Kidney glomerular epithelial cell (primary cell): ENCODE measurements at places on chromosomes 6 and 20.

- DNase-seq, result no peak
Observed at GRCh38 chr6:32603888-32604287, 14.2 kb upstream of the HLA-DRB1 start.

DNA sequence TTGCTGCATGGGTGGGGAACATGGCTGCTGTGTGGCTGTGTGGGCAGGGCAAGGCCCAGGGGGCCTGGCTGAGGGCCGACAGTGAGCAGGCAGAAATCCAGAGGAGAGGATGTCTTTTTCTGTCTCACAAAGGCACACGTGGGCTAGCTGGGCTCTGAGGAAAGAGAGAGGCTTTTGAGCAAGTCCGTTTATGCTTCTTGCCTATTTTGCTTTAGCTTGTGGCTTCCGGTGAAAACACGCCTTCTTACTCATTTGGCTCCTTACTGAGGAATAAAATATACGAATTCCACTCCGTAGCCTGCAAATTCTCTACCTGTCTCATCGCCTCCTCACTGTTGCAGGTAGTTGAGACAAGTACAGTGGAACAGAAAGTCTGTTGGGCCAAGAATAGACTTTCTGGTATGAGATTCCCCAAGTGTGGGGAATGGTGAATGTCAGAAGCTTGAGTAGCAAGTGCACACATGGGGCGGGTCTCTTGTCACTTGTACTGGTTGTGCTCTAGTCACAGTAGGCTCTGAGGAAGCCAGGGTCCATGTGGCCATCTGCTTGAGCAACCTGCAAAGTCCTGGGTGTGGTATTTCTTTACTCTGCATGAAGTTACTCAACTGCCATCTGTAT is 28.4 kb downstream of the WRNIP1 start:
- DNase-seq, result no peak

GRCh38 chr20:46946796-46947195 is 52.2 kb downstream of the EYA2 start:
- no peak for DNase-seq

- DNase-seq, result no peak
Observed at GRCh38 chr6:127950566-127951145, 49.8 kb upstream of the THEMIS start.

- no peak for DNase-seq
Observed at GRCh38 chr20:50629670-50630045, 61.7 kb downstream of the RIPOR3 start.

- DNase-seq, result no peak
Observed at GRCh38 chr6:53483423-53484353, 61.2 kb downstream of the GCLC start.

- no peak for DNase-seq
Observed at GRCh38 chr6:4102687-4103244, 23.8 kb upstream of the FAM217A start.

GRCh38 chr20:23018432-23018831 is 16.7 kb upstream of the SSTR4 start:
- DNase-seq, result no peak

GRCh38 chr20:33280000-33280680 is 2.9 kb upstream of the BPIFB1 start:
- no peak for DNase-seq

DNA sequence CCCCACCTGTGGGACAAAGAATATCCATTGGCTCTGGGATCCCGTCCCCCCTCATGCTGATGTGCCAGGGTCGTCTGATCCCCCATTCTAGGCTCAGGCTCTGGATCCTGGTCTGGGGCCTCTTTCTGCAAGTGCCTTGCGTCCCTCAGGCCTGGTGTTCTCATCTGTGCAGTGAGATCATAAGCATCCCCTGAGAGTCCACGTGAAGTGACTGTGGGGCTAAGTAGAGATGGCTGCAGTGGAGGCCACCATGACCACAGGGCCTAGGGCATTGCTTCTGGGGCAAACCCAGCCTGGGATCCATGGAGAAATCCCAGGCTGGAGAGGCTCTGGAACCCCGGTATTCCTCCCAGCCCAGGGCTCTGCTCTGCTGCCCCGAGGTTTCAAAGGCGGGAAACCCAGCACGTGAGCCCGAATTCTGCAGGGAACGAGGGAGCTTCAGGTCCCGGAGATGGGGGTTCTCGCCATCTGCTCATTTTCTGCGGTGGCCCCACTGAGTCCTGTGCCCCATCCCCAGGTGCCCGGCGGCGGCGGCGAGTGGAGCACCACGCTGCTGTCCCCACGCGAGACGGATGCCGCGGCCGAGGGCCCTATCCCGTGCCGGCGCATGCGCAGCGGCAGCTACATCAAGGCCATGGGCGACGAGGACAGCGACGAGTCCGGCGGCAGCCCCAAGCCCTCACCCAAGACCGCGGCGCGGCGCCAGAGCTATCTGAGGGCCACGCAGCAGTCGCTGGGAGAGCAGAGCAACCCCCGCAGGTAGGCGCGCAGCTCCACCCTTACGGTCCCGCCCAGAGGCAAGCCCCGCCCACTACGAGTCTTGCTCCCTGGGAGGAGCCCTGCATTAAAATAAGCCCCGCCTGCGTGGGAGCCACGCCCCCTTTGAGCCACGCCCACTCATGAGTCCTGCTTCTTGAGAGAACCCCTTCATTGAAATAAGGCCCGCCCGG is 105.5 kb upstream of the MYL9 start:
- peak; percentile 8 for DNase-seq

- DNase-seq, result no peak
Observed at GRCh38 chr6:29925321-29925720, 17.0 kb upstream of the HLA-A start.

DNA sequence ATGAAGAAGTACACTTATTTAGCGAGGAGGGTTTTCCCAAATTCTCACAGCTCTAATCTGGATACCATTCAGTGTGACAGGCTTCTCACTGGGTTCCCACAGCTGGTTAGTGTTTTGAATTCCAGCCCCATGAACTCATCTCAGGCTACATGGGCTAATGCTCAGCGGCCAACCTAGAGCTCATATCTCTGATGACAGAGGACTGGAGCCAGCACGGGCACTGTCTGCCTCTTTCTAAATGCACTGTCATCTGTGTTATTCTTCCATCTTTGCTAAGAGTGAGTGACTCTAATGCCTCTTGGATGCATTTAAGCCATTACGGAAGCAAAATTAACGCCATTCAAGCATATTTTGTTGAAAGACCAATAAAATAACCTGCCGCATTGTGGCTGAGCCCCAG is 308.9 kb upstream of the JAG1 start:
- DNase-seq, result peak; percentile 96

GRCh38 chr20:55471052-55472006 is 534.0 kb downstream of the CBLN4 start:
- no peak for DNase-seq

- DNase-seq, result peak; percentile 40
Observed at GRCh38 chr20:6769903-6770785, 2.7 kb downstream of the BMP2 start.

DNA sequence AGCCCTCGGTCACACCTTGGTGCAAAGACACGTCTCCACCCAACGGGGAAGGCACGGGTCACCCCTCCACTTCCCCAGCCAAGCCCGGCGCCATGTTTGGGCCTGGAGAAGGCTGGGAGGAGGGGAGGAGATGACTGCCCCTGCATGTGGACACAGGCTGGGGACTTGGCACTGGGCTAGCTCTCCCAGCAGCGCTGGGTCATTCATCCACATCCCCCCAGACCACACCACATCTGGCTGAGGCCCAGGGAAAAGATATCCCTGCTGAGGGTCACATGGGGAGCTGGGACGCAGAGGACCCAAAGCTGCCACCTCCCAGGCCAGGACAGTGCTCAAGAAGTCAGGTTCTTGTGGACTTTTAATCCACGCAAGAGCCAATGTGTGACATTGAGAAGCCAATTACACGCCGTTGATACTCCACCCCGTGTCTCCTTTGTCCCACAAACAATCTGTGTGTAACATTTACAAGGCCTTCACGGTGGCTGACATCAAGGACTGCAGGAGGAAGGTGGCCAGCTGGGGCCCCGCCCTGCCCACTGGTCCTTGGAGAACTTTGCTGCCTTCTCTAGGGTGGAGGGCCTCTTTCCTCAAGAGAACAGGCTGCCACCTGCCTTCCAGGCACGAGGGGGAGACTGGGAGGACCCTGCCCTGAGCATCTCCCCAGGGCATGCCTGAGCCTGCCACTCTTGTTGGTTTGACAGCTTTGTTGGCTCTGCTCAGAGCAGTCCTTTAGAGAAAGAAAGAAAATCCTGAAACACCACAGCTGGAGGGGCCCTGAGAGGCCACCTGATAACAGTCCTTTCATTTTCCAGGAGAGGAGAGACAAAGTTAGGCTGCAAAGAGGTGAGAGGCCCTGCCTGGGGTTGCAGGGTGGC is 5.3 kb upstream of the IP6K3 start:
- no peak for DNase-seq

DNA sequence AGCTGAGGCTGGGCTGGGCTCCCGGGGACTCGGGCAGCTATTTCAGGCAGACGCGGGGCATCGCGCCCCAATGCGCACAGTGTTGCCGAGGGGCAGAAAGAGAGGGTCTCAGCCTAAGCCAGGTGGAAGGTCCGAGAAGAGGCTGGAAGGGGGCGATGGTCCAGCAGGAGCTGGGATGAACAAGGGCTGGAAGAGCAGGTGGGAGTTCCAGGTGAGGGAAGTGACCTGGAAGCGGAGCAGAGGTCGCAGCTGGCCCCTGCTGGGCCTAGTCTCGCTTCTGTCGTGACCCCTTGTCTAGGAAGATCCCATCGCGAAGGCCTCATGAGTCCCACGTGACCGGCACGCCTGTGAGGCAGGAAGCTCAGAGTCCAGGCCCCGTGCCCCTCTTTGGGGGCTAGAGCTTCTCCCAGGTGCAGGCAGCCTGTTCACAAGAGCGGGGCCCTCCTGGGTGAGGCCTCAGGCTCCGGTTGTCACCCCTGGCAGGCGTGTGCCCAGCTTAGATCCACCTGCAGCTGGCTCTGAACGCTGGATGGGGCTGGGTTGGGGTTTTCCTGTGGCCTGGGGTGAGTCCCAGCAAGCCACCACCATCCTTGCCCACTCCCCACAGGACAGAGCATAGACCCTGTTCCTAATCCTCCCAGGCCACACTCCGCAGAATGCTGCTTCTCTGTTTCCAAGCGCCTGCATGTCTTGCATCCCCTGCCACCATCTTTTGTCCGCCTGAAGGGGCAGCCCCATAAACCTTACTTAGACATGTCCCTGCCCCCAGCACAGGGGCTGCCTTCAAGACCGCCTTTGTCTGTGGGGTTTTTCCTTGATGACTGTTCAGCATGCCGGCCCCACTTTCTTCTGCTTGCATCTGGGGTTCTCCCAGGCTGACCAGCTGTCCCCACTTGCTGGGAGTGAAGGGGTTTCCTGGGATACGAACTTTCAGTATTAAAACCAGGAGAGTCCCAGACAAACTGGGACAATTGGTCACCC is 15.1 kb downstream of the SLC22A3 start:
- DNase-seq, result no peak
